Tibial nerve (tissue), 4 donors: ENCODE measurements at places on chromosomes 3 and 15. TPM values are rescaled to one million over a fixed set of nuclear protein-coding genes. Genes with fewer than 3 reads are reported as not detected.
A peak's percentile ranks its signal among the peaks of the same experiment; 100 is the strongest.

DNA sequence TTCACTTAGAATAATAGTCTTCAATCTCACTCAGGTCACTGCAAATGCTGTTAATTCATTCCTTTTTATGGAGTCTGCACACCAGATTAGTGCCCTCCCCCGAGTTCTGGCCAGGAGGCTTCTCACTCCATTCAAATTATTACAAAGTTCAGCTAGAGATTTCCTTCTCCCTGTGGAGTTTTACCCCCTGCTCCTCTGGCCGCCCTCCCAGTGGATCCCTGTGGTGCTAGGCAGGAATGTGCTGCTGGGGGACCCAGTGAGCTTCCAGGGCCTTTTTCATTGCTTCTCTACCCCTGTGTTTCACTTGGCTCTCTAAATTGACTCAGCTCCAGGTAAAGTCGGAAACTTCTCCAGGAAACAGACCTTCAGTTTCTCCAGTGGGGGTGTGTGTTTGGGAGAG is 42.7 kb upstream of the CD200R1L start:
- DNase-seq, result no peak

- peak; percentile 76 for DNase-seq
Observed at GRCh38 chr15:31352911-31353811, 26.5 kb downstream of the KLF13 start.

DNA sequence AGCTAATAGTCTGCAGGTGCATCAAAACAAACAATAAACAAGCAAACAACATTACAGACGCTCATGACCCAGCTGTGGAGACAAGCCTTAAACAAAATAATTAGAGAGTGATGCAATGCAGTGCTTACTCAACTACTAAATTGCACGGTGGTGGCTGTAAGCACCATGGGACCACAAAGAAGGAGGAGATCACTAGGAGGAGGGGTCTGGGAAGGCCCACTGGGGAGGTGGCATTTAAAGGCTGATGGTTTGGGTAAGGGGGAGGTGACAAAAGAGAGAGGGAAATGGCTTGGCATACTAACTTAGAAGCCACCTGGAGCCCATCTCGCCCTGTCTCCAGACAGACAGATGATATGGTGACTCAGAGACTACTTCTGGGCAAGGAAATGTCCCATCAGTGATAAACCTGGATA is 516.7 kb downstream of the FOXP1 start:
- no peak for DNase-seq

- DNase-seq, result peak; percentile 69
Observed at GRCh38 chr3:128153156-128154041, at the start of gene EEFSEC. EEFSEC (plus strand) TSS chr3:128153481; CDS start chr3:128153508, 27 bp downstream.

Gene GOLGA6L7
- not detected for total RNA-seq

Gene UBA7
- total RNA-seq, result 68.4 TPM

Gene ISLR
- total RNA-seq, result 41.7 TPM
